SJSA1 (cell line): ENCODE measurements at places on chromosomes 13 and 19.

DNA sequence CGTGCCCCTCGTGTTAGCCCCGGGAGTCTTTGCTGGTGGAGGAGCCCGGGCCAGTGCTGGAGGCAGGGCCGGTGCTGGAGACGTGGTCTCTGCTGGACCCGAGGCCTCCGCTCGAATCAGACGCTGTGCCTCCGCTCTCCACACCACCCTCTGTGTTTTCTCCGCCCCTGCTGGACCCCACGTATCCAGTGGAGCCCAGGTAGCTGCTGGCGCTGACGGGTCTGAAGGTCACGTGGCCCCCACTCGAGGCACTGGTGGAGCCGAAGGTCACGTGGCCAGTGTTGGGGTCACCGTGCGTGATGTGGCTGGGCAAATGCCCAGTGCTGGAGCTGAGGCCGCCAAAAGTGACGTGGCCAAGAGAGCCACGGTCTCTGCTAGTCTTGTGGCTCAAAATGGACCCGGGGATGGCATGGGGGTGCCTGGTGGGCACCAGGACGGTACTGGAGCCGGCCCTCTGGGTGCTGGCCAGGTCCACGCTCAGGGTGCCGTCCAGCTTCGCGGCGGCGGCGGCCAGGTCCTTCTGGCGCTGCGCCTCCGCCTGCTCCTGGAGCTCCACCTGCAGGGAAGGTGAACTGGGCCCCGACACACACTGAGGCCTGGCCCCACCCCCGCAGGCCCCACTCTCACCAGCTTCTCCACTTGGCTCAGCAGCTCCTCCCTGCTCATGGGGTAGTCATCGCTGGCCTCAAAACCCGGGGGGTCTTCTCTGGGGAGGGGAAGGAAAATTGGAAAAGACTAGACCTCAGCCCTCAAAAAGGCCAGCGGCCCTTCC, 27.3 kb downstream of the ZNF114 start:
- no peak for DNase-seq

DNA sequence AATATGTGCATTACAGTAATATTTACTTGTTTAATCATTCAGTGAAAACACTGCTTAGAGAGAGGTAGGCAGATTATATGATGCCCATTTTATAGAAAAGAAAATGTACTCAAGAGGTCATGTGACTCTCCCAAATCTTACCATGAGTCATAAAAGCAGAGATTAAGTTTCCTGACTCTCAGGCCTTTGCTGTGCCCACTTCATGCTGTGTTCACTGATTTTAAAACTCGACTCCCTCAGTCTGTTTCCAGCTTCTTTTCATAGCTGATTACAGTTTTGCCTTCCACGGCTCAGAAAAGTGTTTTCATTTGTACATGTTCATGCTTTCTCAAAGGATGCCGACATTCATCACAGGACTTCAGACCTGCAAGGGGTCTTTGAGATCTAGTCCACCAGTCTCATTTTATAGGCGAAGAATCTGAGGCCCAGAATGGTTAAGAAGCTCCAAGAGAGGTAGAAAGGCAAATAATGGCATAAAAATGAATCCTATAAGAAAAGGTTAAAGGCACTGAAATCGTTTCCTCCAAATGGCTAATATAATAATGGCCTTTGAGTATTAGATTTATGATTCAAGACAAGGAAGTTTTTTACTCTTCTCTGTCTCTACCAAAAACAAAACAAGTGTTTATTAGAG, 9.0 kb upstream of the IPO5 start:
- DNase-seq, result peak; percentile 58

DNA sequence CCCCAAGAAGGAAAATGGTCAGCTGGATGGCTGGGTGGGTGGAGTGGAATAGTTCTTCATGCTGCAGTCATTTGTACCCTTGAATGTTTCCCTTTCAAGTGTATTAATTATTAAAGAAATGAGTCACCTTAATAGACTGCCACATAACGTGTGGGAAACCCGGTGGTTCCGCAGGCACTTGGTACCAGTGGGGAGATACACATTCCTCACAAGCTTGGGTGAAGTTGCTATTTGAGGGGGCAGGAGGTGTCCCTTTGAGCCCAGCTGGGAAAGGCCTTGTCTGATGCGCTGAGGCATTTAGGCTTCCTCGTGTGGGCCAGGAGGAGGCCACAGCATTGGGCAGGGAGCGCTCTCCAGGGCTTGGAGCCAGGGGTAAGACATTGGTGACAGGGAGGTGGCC, 57.7 kb downstream of the ATP8A2 start:
- DNase-seq, result no peak

- no peak for DNase-seq
Observed at GRCh38 chr13:35448465-35448864, 28.0 kb downstream of the MAB21L1 start.

DNA sequence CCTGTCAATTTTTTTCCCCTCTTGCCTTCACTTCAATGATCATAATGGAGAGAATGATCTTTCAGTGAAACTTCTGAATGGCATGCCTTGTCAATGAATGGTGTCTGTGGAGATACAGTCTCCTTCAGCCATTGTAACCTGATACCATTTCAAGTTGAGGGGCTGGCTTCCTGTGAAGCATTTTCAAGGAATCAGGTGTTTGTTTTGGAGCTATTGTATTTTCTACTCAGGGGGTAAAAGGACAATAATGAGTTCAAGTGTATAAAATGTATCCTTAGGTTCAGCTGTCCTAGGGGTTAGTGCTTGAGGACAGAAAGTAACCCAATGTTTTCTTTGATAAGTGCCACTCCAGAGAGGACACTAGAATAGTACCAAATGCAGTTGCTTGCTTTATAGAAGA, 23.8 kb upstream of the CBY2 start:
- no peak for DNase-seq

DNA sequence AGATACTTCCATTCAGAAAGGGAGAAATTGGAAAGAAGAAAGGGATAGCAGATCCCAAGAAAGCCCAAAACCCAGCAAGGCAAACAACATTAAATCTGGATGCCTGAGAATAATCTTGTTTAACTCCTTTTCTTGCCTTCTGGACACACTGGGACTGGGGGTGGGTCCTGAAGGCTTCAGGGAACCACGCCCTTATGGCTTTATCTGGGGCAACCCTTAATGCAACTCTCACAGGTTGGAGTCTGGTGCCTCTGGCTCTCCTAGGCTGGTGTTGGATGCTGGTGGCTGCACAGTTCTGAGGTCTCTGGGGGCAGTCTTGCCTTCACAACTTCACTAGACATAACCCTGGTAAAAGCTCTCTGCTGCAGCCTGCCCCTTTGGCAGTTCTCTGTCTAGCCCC, 27.9 kb downstream of the PAN3 start:
- DNase-seq, result no peak

GRCh38 chr19:20247016-20247683, 80.1 kb downstream of the ZNF486 start:
- no peak for DNase-seq

- DNase-seq, result no peak
Observed at GRCh38 chr13:72656357-72656756, 71.1 kb downstream of the MZT1 start.

- DNase-seq, result no peak
Observed at GRCh38 chr19:1713170-1713569, 40.1 kb upstream of the ONECUT3 start.

DNA sequence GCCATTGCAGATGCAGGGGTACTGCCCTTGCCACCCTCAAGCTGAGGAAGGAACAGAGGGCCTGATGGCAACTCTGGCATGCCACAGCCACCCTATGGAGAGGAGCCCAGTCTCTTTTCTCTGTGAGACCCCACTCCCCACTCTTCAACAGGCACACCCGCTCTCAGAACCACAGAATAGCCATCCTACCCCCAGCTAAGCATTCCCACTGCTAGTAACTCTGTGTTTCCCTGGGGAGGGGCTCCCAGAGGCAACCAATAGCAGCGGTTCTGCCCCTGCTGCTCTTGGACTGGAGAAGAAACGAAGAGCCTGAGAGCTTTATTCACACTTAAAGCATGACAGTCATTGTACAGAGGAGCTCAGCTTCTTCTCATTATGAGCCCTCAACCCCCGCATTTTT, 49.3 kb downstream of the UBL3 start:
- no peak for DNase-seq
